Fibroblast of skin of right quadriceps (primary cell): ENCODE measurements at places on chromosomes 2 and 18.
A peak's percentile ranks its signal among the peaks of the same experiment; 100 is the strongest.

- peak; percentile 84 for DNase-seq
Observed at GRCh38 chr2:19120941-19121750, 237.3 kb downstream of the OSR1 start.

DNA sequence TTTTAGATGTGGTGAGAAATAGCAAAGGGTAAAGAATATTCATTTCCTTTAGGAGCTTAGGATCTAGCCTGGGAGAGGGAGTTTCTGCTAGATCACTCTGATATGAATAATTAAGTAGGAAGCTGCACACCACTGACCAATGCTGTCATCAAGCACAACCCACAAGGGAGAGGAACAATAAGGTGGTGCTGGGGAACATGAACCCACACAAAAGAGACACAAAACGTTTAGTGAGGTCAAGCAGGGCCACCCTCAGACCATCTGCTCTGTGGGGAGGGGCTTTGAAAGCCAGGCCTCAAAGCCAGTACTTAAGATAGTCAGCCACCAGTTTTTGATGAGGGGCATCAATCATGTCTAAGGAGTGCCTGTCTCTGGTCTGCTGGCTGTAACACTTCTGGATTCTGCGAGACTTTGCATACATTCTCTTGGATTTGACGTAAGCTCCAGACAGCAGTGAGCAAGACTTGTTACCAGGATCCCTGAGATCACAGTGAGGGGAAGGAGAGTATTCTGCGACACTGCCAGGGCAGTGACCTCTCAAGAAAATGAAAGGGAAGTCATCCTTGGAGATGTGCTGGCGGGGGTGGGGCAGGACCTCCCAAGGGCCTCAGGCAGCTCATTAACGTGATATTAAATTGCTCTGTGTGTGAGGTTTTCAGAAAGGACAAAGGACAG lies 127.0 kb downstream of the CCBE1 start:
- DNase-seq: peak; percentile 38

GRCh38 chr18:60350941-60351340 lies 21.6 kb downstream of the MC4R start:
- peak; percentile 28 for DNase-seq

DNA sequence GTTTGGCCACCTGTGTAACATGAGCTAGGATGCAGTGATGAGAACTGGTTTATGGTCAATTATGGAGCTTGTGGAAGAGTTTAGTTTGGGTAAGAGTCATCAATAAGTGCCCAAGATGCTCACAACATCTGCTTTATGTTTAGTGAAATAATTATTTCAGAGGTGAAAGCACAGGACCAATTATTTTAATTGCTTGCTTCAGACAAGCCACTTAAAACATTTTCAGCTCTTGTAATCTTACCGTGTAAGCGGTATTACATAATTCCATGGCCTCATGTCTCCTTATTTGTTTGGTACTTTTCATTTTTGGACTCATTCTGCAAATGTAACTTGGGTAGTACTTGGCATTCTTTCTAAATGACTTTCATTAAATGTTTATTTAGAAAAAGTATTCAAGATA lies 5.4 kb downstream of the B3GNT2 start:
- no peak for DNase-seq

DNA sequence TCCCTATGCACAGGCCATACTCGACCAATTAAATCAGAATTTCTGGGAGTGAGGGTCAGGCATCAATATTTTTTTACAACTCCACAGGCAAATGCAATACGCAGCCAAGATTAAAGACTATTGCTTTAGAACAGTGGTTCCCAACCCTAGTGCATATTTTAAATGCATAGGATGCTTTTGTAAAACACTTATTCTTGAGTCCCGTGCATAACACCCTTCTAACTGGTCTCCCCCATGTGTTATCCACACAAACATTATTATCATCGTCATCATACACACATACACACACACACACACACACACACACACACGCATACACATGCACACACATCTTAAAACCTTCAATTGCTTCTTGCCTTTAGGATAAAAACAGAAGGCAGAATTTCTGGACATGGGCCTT lies 145.0 kb upstream of the PELI1 start:
- DNase-seq: peak; percentile 57

DNA sequence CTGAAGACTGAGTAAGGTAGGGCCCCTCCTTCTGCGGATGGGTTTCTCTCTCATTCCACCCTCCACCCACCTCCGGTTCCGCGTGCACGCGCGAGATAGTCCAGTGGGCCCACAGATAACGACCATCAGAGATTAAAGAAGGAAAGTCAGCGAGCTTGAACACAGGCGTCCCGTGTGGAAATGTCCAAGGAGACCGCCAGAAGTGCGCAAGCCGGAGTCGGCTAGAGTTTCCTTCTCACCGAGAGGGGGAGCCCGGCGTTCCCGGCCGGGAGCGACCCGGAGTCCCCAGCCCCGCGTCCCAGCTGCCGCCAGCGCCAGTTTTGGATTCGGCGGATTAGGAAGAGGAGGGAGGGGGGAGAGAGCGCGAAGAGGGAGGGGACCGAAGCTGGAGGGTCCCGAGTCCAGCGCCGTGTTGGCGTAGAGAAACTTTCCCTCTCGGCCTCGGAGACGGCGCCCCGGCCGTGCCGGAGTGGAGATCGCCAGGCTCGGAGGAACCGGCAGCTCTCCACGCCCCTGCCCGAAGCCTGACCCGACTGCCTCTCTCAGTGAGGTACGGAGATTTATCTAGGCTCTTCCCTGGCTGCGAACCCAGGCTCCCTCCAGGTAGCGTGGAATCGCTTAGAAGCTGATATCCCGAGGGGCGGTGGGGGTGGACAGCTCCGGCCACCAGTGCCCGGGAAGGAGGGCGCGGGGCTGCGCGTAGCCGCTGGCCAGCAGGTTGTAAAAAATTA lies at the start of gene GULP1:
GULP1 (plus strand) TSS at position 258 of the 731 bp plus-strand sequence. CDS start 185,829 bp downstream, outside the sequence.
- peak; percentile 67 for DNase-seq

DNA sequence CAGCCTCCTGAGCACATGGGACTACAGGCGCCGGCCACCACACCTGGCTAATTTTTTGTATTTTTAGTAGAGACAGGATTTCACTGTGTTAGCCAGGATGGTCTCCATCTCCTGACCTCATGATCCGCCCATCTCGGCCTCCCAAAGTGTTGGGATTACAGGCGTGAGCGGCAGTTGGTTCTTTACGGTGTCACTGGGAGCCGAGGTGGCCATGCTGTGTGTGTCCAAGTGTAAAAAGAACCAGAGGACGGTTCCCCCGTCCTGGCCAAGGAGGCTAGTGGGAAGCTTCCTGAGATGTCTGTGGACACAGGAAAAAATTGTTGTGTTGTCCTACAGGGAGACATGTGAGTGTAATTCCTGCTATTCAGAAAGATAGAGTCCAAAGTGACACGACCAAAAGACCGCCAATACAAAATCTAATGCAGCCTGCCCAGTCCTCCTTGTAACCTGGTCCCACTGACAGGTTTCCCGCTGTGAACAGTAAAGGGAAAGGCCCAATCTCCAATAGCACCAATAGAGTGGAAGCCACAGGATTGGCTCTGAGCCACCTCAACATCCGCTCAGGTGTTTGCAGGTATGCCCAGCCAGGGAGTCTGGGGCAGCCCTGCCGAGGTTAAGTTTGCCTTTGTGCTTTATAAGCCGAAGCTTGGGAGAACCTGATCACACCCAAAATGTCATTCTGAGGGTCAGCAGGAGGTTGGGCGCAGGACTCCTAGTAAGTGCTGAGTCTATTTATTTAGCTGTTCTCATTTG lies 40.6 kb downstream of the NCK2 start:
- DNase-seq: no peak

DNA sequence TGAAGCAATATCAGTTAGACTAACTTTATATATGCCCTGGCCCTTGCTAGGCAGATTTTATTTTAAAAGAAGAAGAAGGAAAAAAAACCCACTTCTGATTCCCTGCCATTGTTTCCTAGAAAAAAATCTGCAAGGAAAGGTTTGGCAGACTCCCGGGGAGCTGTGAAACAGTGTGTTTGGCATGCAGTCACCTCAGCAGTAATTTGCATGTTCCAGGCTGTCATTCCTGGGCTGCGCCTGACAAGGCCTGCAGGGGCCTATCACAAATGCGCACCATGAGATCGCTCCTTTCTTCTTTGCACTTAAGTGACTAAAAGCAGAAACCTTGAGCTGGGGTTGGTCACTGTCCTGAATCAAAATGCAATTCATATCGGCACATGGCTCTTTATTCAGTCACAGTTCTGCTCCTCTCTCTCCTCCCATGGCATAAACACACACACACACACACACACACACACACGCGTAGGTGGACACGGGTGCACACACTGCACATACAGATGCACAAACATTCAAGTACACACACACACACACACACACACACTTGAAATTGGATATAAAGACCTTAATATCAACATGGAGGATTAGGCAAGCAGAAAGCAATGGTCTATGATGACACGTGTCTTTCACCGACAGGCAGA lies 172.8 kb downstream of the MYT1L start:
- no peak for DNase-seq
